ENCODE measurements at places on chromosomes 3 and 15. TPM values are rescaled to one million over a fixed set of nuclear protein-coding genes. Genes with fewer than 3 reads are reported as not detected.

The CHP1 gene
- 60.4 TPM for total RNA-seq

The ADCY5 gene
- 72.7 TPM for total RNA-seq

The GPR62 gene
- total RNA-seq, result not detected

The LRRC31 gene
- total RNA-seq, result not detected

DNA sequence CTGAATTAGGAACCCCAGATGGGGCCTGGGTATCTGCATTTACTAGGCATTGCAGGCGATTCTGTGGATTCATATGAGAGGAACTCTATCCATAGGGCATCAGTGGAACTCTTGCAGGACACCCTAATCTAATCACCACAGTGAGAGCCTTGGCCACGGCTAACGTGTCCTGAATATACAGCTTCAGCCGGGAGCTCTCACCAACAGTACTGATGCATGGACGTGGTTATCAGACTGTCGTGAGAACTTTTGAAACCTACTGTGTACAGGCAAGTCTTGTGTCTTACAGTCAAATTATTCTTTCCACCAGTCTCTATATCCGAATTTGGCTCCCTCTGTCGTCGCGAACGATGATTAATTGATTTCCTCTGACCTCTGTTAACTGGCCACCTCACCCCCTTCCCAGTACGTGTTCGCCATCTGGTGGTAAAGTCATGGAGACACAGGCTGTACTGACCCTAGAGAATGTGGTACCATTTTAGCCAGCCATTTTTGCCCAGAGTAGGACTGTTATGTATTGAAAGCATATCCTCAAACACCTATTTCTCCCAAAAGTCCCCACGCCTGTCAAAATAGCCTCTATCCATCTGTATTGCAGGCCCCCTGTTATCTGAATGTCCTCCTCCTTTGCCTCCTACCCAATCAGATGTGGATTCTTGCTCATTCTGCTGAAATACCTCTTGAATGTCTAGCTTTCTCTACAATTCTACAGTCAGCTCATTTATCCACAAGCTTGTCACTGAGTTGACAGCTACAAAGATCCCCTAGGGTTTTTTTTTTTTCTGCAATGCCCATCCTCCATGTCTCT is 39.7 kb downstream of the GLDN start:
- no peak overlapping the region for H3K27ac ChIP-seq
- no peaks in the 10 kb centered on the region for H3K27me3 ChIP-seq
- H3K4me3 ChIP-seq, result no peak overlapping the region
- no peaks in the 10 kb centered on the region for H3K4me1 ChIP-seq
- no peaks in the 10 kb centered on the region for H3K36me3 ChIP-seq

DNA sequence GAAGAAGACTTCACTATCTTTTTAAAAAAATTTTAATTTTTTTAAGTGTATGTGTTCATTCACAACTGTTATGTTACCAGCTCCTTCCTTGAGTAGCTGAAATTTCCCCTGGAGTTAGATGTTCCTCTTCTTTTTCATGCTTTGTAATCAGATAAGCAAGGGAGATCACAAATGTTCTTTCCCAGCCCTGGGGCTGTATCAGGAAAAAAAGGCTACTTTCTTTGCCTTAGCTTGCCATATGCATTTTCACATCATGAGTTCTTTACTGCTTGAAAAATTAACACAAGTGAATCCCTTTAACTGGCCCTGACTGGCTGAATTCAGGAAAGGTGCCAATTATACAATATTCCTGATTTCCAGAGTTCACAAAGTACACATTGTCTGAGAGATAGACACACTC is 353.2 kb upstream of the ATP11B start:
- no peak for DNase-seq
- no peaks in the 10 kb centered on the region for H3K27me3 ChIP-seq
- no peak overlapping the region for H3K27ac ChIP-seq
- no peaks in the 10 kb centered on the region for H3K36me3 ChIP-seq

DNA sequence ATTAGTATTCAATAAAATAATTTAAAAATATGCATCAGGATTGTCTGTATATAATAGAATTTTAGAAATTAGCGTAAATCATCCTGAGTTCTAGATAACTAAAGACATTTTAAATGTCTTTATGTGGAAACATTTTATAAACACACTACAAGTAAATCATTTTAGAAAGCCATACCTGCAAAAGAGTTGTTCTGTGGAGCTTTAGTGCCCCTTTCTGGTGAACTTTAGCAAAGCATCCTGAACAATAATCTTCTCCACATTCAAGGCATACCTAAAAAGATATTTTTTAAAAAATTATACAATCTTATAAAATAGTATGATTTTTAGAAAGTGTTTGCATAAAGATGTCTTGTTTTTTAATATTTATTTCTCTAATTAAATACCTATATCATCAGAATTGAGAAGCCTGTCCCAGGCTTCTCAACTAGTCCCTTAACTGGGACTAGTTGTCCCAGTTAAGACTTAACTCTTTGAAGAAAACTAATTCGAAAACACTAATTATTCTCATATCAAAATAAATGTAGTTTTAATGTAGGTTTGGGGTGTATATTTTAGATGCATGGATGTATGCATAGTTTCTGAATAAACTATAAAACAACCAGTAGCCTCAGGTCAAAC is 29.7 kb downstream of the ZBBX start:
- H3K4me1 ChIP-seq, result no peaks in the 10 kb centered on the region
- no peak overlapping the region for H3K27ac ChIP-seq

DNA sequence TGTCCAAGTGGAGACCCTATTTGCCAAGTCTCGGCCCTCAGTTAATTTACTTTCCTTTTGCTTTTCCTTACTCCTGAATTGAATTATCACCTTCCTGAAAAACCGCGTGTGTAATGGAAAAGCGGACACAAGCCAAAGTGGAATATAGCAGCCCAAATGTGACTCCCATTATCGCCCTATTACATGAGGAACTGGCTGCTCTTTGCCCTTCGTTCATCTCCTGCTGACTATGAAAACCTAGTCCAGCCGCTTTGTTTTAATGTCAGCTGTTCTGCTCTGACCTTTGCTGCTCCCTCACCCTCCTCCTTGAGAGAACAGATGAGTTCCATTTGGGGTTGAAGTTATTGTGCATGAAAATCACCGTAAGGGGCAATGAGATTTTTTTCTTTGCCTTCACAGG is 632.7 kb upstream of the SUCLG2 start:
- no peaks in the 10 kb centered on the region for H3K4me1 ChIP-seq
- no peaks in the 10 kb centered on the region for H3K27me3 ChIP-seq
- H3K36me3 ChIP-seq, result no peaks in the 10 kb centered on the region
- no peak overlapping the region for H3K4me3 ChIP-seq

DNA sequence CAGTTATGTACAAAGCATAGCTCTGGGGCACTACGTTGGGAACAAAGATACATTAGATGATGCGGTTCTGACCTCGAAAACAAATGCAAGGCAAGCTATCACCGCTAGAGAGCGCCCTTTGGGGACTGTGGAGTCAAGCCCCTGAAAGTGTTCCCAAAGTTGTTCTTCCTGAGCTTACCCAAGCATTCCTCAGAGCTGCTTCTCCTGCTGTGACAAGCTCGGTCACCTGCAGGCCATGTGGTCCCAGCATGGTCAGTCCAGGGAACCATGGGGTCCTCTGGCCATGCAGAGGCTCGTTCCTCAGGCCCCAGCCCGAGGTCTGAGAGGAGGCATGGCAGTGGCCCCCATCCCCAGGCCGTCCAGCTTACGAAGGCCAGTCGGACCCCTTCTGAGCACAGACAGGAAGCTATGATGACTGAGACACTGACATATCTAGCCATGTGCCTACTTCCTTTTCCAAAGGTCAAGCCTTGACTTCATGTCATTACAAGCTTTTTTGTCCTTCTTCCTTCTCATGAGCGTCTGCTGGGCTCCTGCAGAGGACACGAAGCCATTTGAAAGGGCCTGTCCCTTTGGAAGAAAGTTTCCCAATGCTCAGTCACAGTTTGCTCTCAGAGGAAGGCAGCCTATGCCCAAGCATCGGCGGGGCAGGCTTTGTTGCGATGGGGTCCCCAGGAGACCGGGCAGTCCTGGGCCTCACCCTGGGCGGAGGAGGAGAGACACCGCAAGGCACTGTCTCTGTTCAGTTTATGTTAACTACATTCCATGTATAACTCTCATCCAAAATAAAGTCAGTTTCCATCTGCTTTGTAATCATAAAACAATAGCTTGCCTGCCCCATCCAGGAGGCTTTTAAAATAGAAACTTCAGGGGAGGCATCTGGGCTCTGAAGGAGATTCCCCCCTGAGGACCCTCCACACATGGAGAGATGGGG is 79.3 kb downstream of the ATP10A start:
- H3K4me1 ChIP-seq, result peaks cover 3% of the 10 kb centered on the region
- H3K27ac ChIP-seq, result no peak overlapping the region
- no peaks in the 10 kb centered on the region for H3K36me3 ChIP-seq
- DNase-seq, result peak; percentile 73
- H3K27me3 ChIP-seq, result no peaks in the 10 kb centered on the region

DNA sequence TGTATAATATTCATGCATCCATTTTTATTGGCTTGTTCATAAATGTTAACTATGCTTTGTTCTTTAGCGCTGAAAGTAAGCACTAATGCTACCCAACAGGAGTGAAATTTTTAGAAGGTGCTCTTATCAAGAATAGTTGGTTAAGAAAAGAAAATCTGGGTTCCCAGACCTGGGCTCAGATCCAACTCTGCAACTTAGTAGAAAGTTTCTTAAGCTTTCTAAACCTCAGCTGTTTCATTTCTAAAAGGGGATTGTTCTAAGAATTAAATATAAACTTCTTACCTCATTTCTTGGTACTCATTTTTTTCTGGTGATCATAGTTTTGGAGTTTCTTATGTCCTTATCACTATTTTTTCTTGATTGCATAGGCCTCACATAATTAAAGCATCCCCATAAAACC is 12.1 kb downstream of the ARPP21 start:
- no peaks in the 10 kb centered on the region for H3K4me1 ChIP-seq
- no peak overlapping the region for H3K4me3 ChIP-seq
- DNase-seq, result no peak
- no peaks in the 10 kb centered on the region for H3K36me3 ChIP-seq
- H3K27me3 ChIP-seq, result no peaks in the 10 kb centered on the region

DNA sequence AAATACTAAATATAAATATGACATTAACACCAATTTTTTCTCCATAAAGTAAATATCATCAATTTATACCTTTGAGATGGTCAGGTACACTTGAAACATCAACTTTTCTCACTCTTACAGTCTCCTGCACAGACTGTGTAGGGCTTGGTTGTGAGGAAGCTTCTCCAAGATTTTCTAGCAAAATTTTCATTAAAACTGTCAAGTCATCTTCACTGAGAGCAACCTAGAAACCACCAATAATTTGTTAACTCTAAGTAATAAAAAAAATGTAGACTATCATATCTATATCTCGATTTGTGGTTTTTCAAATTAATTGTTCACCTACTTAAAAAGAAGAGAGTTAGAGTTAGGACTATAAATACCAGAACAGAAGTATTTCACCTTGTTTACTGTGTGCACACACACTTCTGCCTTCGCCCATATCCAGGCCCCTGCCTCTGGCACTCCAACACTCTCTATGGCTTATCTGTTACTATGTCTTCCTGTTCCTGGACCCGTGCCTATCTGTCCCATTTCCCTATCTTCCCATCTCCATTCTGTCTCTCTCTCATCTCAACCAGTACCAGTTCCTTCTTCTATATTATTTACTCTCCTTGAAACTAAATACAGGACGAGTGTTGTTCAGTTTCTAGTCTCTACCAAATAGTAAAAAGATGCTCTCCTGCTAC is 123.6 kb downstream of the VPS13C start:
- H3K27ac ChIP-seq, result no peak overlapping the region
- H3K27me3 ChIP-seq, result no peaks in the 10 kb centered on the region
- H3K4me3 ChIP-seq, result no peak overlapping the region
- H3K36me3 ChIP-seq, result no peaks in the 10 kb centered on the region

GRCh38 chr3:61381745-61382392 is 130.6 kb upstream of the FHIT start:
- H3K27me3 ChIP-seq, result no peaks in the 10 kb centered on the region
- no peak for DNase-seq
- no peaks in the 10 kb centered on the region for H3K36me3 ChIP-seq

DNA sequence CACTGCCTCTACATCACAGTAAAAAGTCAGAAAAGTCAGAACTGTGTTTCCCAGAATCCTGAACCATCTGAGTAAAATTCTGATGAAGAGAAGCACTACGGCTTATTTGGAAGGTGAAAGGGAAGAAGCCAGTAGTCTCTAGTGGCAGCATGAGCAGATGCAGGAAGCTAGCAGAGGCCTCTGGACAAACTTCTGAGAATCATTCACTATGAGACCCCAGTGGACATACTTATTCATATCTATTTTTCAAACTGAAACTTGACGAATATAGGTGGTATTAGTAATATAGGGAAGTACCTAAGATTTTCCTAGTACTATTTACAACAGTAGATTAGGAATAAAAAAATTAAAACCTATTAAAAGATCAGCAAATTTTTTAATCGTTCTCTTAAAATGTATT is 272.8 kb upstream of the TTC14 start:
- H3K4me3 ChIP-seq, result no peak overlapping the region
- H3K4me1 ChIP-seq, result no peaks in the 10 kb centered on the region
- no peak for DNase-seq
- H3K27me3 ChIP-seq, result no peaks in the 10 kb centered on the region

DNA sequence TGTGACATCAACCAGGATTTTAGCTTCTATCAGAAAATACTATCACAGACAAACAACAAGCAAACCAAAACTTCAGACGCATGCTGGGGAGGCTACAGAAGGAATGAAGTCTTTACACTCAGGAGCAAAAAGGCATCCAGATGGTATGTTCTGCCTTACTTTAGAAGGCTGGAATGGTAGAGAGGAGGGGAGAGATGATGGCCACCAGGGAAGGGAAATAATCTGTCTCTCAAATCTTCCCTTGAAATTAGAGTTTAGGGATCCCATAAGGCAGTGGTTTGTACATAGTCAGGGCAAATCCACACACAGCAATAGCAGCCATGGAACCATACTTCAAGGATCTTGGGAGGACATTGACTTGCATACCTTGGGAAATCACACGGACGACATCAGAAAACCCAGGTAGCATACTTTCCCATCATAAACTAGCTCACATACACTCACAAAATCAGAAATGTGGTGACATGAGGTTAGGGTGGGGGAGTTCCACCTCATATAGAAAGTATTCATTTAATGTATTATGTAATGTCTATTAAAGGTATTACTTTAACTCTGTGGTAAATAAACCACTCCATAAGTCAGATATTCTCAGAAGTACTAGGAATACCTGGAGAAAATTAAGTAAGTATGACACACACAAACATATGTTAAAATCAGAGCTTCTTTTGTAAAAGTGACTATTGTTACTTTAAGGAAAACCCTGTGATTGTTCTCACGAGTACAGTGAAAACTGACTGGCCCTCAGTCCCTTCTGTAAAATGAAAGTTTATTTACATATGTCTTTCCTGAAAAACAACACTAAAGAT is 9.4 kb downstream of the BTLA start:
- H3K27ac ChIP-seq, result no peak overlapping the region
- no peaks in the 10 kb centered on the region for H3K4me1 ChIP-seq
- H3K27me3 ChIP-seq, result no peaks in the 10 kb centered on the region
- no peaks in the 10 kb centered on the region for H3K36me3 ChIP-seq
- no peak overlapping the region for H3K4me3 ChIP-seq
- DNase-seq, result no peak

- H3K36me3 ChIP-seq, result no peaks in the 10 kb centered on the region
- DNase-seq, result no peak
- no peaks in the 10 kb centered on the region for H3K27me3 ChIP-seq
- no peak overlapping the region for H3K27ac ChIP-seq
- H3K4me3 ChIP-seq, result no peak overlapping the region
Measured at GRCh38 chr15:35064576-35065190, 20.4 kb downstream of the NANOGP8 start.

GRCh38 chr3:142915636-142916035 is 26.8 kb upstream of the PCOLCE2 start:
- no peaks in the 10 kb centered on the region for H3K27me3 ChIP-seq
- DNase-seq, result no peak
- no peak overlapping the region for H3K27ac ChIP-seq
- H3K4me3 ChIP-seq, result no peak overlapping the region
- no peaks in the 10 kb centered on the region for H3K4me1 ChIP-seq

GRCh38 chr3:17023006-17023664 is 138.4 kb downstream of the PLCL2 start:
- no peak for DNase-seq
- peaks cover 2% of the 10 kb centered on the region for H3K4me1 ChIP-seq
- H3K27ac ChIP-seq, result no peak overlapping the region
- no peak overlapping the region for H3K4me3 ChIP-seq
- H3K36me3 ChIP-seq, result no peaks in the 10 kb centered on the region

Data from aorta (tissue), 5 donors.